Lower leg skin (tissue), 4 donors: ENCODE measurements at places on chromosomes 12 and 14. TPM values are rescaled to one million over a fixed set of nuclear protein-coding genes. Genes with fewer than 3 reads are reported as not detected.

- no peak for DNase-seq
Observed at GRCh38 chr12:6424008-6424347, 20.8 kb upstream of the CD27 start.

DNA sequence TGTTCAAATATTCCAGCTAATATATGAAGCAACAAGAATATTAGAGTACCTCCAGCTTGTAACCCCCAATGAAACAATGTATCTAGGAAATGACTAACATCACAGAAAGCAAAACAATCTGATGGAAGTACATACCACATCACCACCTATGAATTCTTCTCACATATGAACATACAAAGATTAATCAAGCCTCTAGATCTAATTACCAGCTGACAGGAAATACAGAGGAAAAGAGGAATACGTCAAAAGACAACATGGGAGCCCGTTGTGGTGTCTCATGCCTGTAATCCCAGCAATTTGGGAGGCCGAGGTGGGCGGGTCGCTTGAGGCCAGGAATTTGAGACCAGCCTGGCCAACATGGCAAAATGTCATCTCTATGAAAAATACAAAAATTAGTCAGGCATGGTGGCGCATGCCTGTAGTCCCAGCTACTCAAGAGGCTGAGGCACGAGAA lies 7.5 kb downstream of the NEDD8 start:
- peak; percentile 63 for DNase-seq

DNA sequence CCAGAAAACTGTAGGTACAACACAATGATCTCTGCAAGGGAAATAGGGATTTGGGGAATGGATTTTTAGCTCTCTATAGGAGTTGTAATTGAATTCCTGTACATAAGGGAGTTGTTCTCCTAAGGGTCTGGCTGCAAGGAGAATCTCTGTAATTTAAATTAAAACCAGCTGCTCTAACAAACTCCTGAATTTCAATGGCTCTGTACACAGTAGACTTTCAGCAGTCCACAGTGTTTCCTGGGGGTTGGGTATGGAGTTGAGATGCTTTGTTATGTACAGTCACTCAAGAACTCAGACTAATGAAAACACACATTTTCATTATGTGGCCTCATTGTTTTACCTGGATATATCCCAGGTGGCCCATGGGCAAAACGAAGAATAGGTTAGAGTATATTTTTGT lies 93.2 kb downstream of the NAV3 start:
- no peak for DNase-seq

DNA sequence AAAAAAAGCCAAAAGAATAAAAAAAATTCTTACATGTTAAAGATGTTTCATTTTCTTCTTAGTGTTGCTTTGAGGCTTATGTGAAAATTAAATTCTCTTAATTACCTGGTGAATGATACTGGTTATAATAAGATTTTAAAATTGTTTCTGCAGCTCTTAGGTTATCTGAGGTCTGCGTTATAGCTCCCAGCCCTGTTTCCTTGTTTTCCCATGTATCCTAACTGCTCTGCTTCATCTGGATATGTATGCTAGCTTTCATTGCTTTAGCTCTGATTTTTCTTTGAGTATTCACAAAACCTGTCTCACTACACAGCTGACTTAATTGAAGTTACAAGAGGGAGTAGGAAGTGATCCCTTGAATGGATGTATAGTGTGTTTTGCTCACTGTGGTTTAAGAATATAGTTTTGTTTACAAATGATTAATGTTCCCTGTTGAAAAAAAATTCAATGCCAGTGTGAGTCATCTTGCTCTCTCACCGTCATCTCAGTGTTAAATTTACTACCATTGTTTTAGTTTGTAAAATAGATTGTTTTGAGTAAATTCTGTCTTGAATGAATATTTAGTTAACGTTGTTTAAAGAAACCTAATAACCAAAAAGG lies 26.8 kb downstream of the CPSF6 start:
- no peak for DNase-seq

DNA sequence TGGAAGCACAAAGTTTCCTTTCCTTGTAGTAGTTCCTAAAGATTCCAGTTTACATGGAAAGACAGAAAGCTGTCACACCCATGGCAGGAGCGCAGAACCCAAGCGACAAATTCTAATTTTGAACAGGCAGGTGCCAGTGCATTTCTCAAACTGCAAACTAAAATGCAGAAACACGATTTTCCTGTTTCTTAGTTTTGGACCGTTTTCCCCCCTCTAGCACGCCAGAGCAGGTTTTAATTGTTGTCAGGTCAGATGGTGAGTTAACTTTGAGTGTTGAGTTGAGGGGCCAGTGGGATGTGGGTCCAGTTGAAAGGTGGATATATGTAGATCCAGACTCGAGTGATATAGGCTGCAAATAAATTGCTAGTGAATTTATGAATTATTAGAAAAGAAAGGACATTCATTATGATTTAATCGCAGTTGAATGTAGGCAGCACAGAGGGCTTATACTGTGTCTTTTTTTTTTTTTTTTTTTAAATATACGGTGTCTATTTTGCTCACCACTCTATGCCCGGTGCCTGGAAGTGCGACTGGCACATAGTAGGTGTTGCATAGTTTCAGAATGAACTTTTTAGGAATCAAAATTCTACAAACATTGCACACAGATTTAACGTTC lies 909 bp upstream of the ETFBKMT start:
- DNase-seq = peak; percentile 18

RNASE7 gene
- total RNA-seq = 37.3 TPM

FSCB gene
- total RNA-seq = not detected

- no peak for DNase-seq
Observed at GRCh38 chr12:53419756-53420155, 3.9 kb upstream of the AMHR2 start.

GRCh38 chr14:104820669-104821228 lies 19.8 kb downstream of the ZBTB42 start:
- no peak for DNase-seq

DNA sequence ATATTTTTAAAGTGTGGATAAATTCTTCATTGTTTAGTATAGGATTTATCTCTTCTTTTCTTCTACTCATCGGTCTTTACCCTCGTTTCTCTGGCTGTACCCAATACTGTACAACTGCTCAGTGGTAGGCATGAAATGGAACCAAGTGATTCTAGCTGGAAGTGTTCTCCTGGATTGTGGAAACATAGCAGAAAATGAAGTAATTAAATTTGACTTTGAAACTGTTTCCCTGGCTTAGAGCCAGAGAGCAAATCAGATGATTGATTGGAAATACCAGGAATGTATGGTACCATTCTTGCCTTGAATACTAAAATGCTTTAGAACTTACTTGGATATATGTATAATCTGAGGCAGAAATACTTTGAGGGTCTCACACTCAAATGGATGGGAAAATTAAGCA lies 292.3 kb downstream of the ERC1 start:
- no peak for DNase-seq

KRT72 gene
- total RNA-seq = 0.42 TPM

ADSS1 gene
- 5.5 TPM for total RNA-seq

DNA sequence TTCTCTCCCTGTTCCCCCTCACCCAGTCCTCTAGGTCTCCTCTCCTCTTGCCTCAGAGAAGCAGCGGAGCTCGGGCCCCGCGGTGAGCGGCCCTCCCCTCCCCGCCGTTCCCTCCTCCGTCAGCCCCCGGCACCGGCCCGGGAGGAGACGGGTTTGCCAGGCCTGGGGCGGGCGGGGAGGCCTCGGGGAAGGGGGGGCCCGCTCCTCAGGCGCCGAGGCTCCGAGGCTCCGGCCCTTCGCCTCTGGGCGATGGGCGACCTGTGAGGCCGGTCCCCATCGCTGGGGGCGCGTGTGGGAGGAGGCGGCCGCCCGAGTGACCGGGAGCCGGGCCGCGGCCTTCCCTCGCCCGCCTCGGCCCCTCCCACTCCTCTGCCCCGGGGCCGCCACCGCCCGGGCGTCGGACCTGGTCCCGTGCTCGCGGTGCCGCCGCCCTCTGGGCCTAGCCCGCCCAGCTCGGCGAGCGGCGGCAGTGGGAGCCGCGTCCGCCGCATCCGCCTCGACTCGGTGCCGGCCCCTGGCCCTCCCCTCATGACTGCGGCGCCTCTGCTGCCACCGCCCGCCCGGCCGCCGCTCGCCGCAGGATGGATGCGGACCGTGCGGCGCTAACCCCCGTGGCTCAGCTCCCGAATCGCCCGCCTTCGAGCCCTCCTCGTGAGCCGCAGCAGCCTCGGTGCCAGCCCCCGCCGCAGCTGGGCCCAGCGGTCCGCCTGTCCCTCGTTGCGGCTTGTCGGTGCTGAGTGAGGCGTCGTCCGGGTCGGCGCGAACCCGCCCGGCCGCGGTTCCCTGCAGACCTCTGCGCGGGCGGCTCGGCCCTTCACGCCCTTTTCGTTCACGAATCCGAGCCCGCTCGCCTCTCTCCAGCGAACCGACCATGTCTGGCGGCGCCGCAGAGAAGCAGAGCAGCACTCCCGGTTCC lies 574 bp downstream of the WNK1 start:
- peak; percentile 92 for DNase-seq

FOXA1 gene
- total RNA-seq = 9.0 TPM

FBXO21 gene
- 133 TPM for total RNA-seq

DNA sequence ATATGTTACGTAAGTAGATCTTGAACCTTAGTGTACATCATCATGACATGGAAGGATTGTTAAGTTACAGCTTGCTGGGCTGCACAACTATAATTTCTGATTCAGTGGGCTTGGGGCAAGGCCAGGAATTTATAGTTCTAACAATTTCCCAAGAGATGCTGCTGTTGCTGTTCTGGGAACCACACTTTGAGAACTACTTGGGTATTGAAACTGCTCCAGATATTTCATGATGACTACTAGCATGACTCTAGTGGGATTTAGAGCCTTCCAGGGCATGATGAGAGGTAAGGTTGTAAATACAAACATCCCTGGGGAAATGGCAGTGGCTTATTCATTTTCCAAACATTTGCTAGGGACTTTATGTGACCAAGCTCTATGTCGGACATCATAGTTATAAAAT lies 904.8 kb upstream of the SEL1L start:
- DNase-seq = no peak

FMNL3 gene
- total RNA-seq = 12.5 TPM

- DNase-seq = peak; percentile 84
Observed at GRCh38 chr12:25585021-25585523, 32.0 kb upstream of the LMNTD1 start.

DNA sequence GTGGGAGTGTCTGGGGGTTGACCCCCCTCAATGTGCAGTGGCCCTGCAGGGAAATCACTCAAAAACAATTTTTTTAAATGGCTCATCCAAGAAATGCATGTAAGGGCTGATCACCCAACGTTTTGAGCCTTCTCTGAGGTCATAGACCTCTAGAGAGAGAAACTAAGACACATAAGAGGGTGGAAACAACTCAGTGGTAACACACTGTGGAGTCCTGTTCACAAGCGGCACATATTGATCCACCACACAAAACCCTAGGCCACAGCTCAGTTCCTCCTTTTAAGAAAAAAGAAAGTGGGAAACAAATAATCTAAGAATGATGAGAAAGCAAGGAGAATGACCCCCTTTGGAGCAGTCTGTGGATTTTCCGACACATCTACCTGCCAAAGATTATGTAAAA lies 83.0 kb upstream of the METAP2 start:
- no peak for DNase-seq

DNA sequence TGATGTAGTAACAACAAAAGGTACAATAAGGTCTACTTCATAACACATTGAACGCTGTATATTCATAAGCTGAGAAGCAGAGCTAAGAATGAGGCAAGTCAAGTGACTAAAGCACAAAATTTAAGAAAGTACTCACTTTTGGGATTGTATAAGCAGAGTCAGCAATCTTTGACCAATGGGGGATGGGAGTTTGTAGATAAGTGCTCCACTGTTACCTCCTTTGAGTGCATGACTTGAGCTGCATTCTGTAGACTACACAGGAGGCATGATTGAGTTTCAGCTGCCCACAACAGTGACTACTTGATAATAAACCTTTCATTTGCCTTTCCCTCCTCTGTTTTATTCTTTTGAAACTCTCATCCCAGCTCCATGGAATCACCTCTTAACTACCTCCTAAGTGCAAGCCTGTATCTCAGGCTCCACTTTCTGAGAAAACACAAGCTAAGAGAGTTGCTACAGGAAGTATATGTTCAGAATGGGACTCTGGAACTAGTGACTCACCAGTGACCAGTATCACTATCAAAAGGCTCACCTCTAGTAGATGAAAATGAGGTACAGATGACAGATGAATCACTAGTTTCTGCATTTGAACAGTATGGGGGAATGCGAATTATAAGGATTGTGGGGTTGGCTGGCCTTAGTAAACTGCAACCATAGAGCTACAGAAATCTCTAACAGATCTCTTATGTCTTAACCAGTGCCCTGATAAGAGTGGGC lies 49.2 kb downstream of the SLC35F4 start:
- no peak for DNase-seq

GRCh38 chr12:57592551-57593165 lies 1.7 kb downstream of the PIP4K2C start:
- DNase-seq = no peak

DNA sequence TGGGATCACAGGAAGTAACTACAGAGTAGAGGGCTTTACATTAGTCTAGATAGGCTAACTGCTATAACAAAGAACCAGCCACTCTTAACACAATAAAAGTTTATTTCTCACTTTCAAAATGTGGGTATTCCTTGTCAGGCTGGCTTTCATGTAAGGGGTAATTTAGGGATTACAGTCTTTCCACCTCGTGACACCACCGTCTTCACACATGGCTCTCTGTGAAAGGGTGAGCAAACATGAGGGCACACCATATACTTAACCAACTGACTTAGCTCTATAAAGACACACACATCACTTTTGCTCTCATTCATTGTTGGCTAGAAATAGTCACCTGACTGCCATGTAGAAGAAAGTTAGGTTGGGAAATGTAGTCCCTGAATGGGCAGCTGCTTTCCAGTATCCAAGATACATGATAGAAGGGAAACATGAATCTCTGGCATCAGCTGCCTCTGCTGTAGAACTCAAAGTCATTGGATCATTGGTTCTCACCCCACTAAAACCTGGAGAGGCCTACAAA lies 66.1 kb upstream of the CRY1 start:
- no peak for DNase-seq

GRCh38 chr12:119419381-119419780 lies 84.9 kb downstream of the CCDC60 start:
- no peak for DNase-seq

- DNase-seq = no peak
Observed at GRCh38 chr12:126201981-126202537, 1136.8 kb downstream of the AACS start.

ADCY6 gene
- total RNA-seq = 22.6 TPM

DNA sequence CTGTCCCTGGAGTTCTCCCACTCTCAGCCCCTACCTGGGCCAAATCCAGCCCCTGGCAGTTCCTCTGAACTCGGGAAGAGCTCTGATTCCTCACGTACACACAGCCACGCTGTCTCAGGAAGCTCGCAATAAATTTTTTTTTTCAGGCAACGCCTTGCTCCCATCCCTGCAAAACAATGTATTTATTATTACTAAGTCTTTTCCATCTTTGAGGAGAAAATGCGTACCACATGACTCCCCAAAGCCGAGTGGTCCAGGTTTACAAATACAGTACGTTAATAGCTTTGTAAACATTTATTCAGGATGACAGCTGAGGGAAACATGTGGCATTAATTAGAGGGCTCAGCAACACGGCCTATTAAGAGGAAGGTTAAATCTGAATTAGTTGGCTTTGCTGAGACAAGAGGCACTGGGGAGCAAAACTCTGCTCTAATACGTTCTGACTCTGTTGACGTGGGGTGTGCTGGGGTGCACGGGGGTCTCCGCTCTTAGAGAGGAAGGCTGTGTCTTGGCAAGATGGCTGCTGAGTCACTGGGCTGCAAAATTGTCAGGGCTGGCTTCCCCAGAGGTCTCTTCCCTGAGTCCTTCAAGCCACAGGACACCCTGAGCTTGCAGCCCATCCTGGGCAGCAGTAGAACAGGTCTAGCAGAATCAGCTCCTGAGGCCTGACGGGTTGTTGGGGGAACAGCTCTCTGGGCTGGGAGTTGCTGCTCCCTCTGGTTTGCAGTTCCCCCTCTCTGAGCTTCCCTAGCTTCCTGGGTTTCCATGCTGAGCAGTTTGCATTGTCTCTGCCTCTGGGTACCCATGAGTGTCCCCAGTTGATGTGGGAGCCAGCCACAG lies 185.2 kb upstream of the TBX3 start:
- no peak for DNase-seq
